Left ventricle myocardium inferior (tissue), 1 donor: ENCODE measurements at places on chromosomes 13 and 19.

DNA sequence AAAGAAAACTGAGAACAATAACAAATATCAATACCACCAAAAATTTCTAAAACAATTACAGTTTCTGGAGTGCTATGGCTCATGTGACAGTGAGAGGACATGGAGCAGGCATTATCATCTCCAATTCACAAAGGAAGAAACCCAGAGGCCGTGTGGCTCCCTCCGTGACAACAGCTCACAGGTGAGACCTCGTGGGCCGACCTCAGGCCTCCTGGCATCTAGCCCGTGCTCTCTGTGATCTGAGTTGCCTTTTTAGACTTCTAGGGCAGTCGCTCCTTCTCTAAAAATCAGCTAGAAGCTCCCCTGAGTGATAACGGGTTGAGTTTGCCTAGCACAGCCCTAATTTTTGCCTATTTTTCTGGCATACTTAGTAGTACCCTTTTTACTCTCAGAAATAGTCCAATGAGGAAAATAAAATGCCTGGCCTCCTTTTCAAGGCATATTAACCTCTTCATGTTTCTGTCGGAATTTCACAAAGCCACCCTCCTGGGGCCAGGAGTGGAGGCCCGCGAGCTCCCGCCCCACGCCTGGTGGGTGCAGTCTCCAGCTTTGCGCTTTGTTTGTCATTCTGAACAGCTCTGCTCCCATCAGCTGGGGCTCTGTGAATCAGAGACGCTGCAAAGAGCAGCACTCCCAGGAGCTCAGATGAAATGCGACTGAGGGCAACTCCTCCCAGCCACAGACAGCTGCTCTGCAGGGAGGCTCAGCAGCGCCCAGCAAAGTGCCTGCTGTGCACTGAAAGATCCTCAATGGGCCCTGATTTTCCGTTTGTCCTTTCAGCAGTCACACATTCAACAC is 292.5 kb downstream of the UQCRFS1 start:
- no peak for DNase-seq

DNA sequence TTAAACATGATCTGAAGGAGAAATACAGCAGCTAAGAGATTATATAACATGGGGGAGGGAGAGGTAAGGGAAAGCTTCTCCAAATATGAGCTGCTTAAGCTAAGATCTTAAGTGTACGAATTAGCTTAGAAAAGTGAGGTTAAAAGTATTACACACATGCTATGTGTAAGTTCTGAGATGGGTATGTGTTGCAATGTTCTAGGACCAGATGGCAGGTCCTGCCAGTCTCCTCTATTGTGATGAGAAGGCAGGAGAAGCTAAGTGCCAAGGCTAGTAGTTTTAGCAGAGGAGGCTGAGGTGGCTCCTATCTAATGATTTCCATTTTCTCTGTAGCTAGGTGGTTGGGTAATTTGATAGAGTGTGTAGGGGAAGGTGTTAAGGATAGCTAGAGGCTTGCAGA is 57.6 kb downstream of the MICU2 start:
- DNase-seq: no peak

DNA sequence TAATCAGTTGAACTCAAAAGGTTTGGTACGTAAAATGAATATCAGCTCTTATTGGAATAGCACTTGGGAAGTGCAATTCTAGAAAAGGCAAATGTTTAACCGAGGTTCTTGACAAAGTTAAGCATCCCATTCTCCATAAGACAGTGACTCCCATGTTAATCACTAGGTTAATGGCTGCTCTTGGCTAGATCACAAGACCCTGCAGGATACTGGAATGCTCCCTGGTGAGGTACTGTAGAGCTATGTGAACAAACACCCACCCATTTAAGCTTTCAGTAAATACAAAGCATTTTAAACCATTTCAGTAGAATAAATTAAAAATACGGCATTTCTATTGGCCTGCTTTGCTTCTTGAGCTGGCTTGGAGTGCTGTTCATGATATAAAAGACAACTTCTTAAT is 56.5 kb downstream of the TDRD3 start:
- no peak for DNase-seq

GRCh38 chr13:113151745-113152690 is 6.4 kb upstream of the PROZ start:
- no peak for DNase-seq

- DNase-seq: no peak
Measured at GRCh38 chr13:99991828-99992775, 10.5 kb downstream of the ZIC2 start.

DNA sequence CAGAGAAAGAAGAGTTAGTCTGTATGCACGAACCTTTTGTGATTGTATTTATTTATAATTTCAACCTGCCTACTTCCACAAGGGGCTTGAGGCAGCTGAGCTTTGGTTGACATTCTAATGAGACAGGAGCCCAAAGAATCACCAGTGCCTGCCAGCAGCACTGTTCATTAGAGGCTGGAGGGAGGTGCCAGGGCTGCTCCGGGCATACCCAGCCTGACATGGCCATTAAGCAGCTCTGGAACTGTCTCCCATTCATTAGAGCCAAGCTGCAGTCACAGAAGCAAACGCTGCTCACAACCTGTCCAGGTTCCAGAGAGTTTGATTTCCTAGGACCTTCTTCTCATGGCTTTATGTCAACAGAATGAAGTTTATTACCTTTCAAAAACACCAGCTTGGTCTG is 425.5 kb downstream of the RFC3 start:
- DNase-seq: peak; percentile 31

- peak; percentile 69 for DNase-seq
Measured at GRCh38 chr19:33064792-33065550, at the start of gene RHPN2. TSS of gene RHPN2 (minus strand) at chr19:33064888. CDS start at chr19:33064852, 36 bp downstream.

GRCh38 chr13:109182777-109183465 is 553.5 kb downstream of the MYO16 start:
- no peak for DNase-seq

- DNase-seq: no peak
Measured at GRCh38 chr13:31048521-31048920, 113.2 kb downstream of the HSPH1 start.

GRCh38 chr13:38697197-38697596 is 10.3 kb downstream of the FREM2 start:
- DNase-seq: no peak

DNA sequence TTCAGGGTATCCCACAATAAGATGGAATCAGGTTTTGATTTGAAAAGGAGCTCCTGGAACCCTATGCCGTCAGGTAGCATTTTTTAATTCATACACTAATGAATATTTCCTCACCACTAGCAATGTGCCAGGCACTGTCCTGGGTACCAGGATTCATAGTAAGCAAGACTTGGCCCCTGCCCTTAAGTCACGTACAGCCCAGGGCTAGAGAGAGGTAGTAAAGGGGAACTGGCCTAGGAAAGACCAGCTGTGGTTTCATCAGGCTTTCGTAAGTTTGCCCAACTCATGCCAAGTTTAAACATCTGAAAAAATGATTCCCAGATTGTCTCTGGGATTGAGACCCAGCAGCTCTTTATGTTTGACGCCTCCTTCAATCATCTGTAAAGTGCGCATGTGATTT is 45.9 kb upstream of the AMER2 start:
- no peak for DNase-seq

DNA sequence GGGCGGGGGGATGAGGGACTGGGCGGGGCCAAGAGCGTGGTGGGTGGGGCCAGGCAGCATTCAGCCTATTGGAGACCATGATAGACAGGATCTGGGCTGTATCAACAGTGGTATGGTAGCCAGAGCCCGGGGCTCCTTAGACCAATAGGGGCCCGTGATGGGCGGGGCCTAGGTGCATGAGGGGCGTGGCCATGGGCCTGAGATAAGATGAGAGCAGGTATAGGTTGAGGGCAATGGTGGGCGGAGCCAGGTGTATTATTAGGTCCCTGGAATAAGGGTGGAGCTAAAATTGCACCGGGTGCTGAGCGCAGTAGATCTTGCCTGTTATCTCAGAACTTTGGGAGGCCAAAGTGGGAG is 5.3 kb downstream of the ABCA7 start:
- no peak for DNase-seq

GRCh38 chr13:58767566-58767965 is 1136.0 kb downstream of the PCDH17 start:
- DNase-seq: no peak

DNA sequence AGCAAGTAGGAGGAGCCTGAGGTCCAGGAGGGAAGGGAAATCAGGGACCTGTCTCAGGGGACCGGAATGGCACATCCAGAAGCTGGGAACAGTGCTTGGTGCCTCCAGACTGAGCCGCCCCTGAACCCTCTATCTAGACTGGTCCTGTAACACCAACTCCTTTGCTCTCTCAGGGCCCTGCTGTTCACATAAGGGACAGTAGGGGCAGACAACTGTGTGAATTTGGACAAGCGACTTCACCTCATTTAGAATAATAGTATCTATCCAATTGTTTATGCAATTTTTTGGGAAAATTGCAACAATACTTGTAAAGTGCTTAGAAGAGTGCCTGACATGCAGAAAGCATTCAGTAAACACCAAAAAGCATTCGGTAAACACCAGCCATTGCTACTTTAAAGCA is 14.0 kb downstream of the SYMPK start:
- no peak for DNase-seq

GRCh38 chr13:58597552-58597951 is 966.0 kb downstream of the PCDH17 start:
- DNase-seq: no peak

GRCh38 chr13:113838711-113839201 is 25.1 kb downstream of the GAS6 start:
- DNase-seq: peak; percentile 13

DNA sequence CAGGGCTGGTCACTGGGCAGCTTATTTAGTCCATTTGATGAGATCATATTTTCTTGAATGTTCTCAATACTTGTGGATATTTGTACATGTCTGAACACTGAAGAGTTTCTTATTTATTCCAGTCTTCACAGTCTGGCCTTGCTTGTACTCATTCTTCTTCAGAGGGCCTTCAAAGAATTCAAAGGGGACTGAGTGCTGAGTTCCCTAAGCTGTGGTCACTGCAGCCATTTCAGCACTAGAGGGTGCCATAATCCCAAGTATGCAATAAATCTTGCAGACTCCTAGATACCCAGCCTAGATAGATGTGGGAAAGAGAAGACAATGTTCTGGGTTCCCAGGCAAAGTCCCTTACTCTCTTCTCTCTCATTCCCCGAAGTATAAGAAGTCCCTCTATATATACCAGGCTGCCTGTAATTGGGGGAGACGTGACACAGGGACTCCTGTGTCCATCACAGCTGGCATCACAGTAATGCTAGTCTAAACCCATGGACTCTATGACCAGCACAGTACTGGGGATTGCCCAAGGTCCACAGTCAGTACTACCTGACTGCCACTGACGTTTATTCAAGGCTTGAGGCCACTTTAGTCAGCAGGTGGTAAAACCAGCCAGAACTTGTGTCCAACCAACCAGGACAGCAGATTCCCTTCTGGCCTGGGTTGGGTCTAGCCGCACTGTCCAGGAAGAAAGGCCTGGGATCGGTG is 8.9 kb upstream of the VN1R1 start:
- no peak for DNase-seq

DNA sequence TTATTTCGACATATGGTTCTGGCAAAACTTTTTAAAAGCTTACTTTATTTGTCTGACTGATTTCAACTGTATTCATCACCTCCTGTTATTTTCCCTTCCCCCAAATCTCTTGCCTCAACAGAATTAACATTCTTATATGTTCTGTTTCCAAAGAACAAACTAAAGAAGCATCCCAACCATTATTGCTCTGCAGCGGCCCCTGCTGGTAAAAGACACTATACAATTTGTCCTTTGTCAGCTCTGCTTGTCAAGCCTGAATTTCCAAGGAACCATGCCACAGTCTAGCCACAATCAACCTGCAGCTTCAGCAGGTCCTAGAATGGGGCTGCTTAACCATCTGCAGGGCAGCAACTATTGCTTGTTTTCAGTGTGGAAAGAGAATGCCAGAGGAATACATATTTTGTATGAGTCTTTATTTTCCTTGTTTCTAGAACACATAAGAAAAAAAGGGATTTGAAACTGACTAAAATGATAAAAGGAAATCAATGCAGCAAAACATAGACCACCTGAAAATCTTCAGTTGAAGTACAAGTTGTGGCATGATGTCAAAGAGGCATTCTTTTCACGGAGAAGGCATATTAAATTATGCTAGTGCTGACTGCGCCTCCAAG is 845.3 kb downstream of the DIAPH3 start:
- DNase-seq: peak; percentile 72

GRCh38 chr19:37989855-37990254 is 82.8 kb downstream of the SIPA1L3 start:
- no peak for DNase-seq

GRCh38 chr19:2394442-2395292 is 32.7 kb downstream of the TIMM13 start:
- DNase-seq: no peak

GRCh38 chr13:113879017-113879416 is 15.1 kb upstream of the GAS6 start:
- DNase-seq: no peak

DNA sequence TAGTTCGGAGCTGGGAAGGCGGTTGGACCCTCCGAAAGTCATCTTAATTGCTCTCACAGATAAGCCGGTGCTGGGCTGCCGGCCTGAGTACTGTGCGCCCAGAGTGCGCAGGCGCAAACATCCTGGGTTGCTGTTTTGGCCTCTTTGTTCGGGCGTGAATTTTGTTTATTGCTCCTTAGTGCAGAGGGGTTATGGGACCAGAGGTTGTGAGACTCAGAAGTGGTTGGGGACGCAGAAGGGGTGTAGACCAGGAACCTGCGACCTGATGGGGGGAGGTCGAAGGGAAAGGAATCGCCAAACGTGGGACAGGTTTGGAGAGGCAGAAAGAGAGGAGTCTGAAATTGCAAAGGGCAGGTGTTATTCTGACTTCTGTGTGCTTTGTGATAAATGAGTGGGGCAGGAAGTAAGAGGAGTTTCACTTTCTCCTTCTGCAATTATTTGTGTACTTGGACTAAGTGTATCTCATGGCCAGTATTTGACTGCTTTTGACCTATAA is 607 bp upstream of the ZNF566 start:
- DNase-seq: peak; percentile 80

GRCh38 chr13:49300739-49301589 is 53.2 kb downstream of the CDADC1 start:
- DNase-seq: no peak

DNA sequence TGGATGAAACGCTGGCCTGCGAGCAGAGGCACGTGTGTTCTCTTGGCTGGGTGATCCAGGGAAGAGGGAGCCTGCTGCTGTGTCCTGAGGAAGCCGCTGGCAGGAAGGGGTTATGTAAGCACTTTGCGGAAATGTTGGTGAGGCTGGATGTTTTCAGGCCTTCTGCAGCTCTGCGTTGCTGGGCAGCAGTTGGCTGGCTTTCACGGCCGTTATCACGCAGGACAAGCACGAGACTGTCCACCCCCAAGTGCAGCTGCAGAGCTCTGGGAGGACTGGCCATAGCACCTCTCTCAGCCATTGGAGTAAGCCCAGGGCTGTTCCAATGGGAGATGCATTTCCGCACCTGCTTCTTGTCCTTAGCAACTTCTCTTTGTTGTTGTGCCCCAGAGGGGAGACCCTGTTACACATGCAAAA is 146.9 kb upstream of the SOX21 start:
- peak; percentile 67 for DNase-seq

- DNase-seq: no peak
Measured at GRCh38 chr13:80547341-80547740, 206.4 kb upstream of the SPRY2 start.

- no peak for DNase-seq
Measured at GRCh38 chr13:100673376-100673712, 1.3 kb downstream of the TMTC4 start.

GRCh38 chr13:42106998-42107397 is 58.5 kb downstream of the DGKH start:
- no peak for DNase-seq
